ENCODE measurements at places on chromosomes 7 and 10. TPM values are rescaled to one million over a fixed set of nuclear protein-coding genes. Genes with fewer than 3 reads are reported as not detected.

The AKR1D1 gene
- not detected for total RNA-seq

GRCh38 chr7:121563177-121563576 lies 167.1 kb upstream of the FAM3C start:
- no peak for DNase-seq

The CLDN3 gene
- total RNA-seq, result not detected

DNA sequence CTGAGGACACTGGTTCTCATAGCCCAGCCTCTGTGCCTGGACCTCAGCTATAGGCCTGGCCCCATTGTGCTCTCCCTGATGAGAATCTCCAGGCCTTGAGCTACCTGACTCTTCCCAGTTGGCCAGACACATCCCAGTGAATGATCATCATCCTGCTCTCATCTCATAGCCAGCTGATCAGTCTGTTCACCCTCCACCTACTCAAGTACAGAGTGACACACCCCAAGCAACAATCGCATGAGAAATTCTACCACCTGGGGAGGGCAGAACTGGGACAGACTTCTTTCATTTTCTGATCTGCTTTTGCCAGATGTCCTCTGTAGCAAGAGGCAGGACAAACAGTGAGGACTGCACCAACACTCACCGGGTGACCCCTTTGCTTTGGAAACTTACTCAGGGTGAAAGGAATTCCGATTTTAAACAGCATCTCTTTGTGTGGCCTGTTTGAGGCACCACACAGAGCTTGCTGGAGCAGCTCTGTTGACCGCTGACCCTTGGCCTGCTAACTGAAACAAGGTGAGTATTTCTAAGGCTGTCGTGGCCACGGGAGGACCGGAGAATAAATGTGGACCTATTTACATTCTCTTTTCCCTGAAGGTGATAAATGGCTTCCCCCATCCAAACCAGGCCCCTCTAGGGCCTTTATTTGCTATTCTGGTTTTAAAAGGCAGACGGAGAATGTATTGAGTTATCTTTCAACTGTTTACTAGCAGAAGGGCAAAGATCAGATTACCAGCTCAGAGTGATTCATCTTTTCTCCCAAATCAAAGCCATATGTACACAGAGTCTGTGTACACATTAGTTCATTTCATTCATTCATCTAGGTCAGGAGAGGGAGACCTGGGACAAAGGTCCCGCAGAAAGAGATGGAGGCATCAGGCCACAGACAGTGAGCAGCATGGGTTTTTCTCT lies 181.4 kb upstream of the TNS3 start:
- no peak for DNase-seq

The PLEKHA1 gene
- total RNA-seq, result 46.2 TPM

The HTR7 gene
- total RNA-seq, result 0.16 TPM

DNA sequence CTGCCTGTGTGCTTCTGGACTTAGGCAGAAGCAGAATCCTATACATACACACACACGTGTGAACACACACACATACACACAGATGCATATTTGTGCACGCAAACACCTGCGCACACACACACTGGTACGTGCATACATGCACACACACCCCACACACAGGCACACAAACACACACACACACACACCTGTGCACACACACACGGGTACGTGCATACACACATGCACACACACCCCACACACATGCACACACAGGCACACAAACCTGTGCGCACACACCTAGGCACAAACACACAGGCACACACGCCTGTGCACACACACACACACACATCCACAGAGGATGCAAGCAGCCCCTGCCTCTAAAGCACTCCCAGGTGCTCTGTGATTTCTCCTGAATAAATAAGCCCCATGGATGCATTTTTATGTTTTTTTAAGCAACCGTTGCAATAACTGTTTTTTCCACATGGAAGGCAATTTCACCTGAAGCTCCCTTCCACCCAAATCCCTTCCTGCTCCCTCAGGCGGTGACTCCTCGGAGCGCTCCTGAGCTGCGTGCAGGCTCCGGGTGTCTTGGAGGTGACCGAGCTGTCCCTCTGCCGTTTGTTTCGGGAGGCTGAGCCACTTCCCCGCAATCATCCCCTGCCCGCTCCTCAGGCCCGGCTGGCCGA lies 41.5 kb upstream of the PDGFA start:
- no peak for DNase-seq

DNA sequence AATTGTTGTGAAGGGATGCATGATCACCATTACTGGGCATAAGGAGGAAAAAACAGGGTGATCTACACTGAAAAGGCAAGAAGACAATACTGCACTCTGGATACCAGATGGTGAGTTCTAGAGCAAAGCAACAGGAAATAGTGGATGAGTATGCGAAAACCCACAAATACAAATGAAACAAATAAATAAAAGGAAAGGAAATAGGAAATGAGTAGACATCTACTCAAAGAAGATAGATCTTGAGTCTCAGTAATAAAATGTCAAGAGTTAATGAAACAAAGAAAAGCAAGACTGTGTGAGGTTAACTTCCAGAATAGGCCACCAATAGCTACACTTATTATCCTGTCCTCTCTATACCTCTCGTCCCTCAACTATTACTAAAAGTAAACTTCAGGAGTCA lies 11.7 kb downstream of the ORC5 start:
- no peak for DNase-seq

DNA sequence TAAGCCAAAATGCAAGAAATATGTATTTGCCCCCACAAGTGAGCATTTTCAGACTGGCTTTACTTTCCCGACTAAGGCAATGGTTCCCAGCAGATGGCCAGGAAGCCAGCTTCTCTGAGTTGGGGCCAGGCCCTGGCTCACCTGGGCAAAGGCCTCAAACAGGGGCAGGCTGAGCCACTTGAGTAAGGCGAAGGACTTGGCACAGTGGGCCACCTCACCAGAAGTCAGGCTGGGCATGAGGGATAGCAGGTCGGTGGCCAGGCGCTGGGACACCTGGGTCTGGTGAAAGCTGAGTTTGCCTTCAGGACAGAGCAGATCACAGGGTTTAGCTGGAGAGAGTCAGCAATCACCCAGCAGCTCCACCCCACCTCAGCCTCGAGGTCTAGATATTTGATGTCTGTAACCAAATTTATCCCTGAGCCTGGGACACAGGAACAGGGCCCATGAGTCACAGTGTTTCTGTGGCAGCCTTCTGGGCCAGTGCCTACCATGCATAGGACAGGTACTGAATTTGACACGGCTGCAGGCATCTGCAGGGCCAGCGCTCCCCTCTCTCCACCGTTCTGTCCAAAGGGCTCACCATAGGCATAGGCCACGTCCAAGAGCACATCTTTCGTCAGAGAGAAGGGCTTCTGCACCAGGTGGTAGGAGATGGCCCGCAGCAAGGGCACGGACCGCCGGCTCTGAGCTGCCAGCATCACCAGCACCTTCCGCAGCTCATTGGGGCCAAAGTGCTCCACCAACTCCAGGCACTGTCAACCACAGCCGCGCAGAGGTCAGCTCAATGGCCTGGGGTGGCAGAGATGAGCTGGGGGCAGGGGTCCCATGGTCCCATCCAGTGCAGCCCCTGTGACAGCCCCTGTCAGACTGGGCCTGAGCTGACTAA lies 7.3 kb downstream of the TBRG4 start:
- DNase-seq, result no peak

The CDHR1 gene
- total RNA-seq, result 1.3 TPM

DNA sequence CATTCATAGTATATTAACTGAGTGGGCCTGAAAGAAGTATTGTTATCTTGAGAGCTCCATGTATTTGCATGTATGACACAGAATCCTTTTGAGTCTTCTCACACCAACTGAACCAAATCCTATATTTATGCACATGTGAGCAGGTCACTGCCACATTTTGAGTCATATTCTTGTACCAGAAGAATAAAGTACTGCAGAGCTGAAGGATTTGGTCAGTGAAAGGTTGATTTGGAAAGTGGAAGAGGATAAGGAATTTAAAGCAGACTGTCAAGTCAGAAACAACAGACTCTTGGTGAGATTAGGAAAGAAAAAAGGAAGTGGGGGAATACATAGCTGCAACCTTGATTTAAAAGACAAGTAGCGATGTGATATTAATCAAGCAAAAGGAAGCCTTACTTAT lies 121.8 kb downstream of the ARID5B start:
- no peak for DNase-seq

The CPA2 gene
- total RNA-seq, result not detected

GRCh38 chr7:116490351-116490750 lies 9.2 kb upstream of the CAV2 start:
- no peak for DNase-seq

- DNase-seq, result no peak
Observed at GRCh38 chr7:102252366-102252982, 34.2 kb upstream of the SH2B2 start.

The ADIRF gene
- 33.0 TPM for total RNA-seq

The SNX10 gene
- 1.3 TPM for total RNA-seq

DNA sequence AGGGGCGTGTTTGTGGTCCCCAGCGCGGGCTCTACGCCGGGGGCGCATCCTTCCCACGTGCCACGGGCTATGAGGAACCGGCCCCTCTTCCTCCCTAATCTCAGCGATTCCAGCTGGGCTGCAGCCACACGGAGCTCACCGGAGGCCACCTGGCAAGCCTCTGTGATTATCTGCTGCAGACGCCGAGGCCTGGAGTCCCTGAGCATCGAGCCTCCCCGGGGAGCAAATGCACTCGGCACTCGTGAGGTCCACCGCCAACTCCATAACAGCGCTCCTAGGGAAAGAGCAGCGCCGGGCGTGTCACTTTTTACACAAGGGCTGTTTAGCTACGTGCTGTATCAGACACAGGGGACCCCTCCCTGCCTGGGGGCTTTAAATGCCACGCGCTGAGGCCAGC lies 101.2 kb downstream of the DYNC2I1 start:
- no peak for DNase-seq

The PSMC2 gene
- 106 TPM for total RNA-seq

DNA sequence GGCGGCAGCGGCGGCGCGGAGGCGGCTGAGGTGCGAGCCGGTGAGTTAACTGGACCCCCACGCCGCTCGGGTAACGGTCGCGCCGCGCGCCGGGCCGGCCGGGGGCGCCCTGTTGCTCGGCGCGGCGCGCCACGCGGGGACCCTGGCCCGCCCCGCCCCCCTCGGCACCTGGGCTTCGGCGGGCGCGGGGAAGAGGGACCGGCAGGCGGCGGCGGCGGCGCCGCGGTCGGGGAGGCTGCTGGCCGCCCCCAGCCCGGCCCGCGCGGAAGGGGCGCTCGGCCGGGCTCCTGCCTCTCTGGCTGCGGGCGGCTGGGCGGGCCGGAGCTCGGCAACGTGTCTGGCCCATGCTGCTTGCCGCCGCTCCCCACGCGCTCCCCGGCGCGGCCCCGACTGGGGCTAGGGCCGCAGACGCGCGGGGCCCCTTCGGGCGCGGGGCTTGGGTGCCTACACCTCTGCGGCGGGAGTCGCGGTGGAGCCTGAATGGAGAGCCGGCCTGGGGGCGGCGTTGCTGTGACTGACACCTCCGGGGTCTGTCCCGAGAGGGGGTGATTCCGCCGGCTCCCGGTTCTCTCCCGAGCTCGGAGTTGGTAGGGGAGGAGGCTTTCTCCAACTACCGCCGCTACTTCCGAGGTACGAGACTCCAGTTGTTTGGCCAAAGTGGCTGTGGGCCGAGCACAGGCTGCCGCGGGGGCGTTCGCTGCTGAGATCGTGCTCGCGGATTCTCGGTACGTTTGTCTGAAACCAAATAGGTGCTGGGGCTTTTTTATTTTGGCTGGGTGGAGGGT lies 494 bp downstream of the PALS2 start:
- no peak for DNase-seq

GRCh38 chr7:70307544-70308106 lies 709.4 kb downstream of the AUTS2 start:
- no peak for DNase-seq

GRCh38 chr10:99364125-99364524 lies 35.0 kb downstream of the CNNM1 start:
- DNase-seq, result no peak

DNA sequence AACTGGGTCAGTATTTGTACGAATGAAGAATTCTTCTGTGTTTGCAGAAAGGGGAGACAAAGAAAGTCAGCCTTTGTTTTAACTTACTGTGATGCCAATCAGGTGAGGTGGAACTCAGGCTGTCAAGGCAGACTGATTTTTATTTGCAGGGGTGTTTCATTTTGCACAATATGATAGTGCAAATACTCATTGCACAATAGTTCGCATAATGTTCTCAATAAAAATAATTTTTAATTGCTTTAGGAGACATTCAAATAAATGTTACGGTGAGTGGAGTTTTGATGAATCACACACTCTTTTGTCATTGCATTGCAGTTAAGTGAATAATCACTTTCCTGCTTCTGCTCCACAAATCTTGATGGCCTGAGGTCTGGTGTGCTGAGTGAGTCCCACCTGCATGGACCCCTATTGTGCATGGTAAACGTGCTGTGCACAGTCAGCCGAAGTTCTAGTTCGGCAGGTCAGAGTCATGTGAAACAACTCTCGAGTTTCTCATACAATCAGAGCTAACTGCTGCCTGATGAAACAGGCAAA lies 141.3 kb upstream of the FZD8 start:
- DNase-seq, result no peak

The TMEM178B gene
- 15.2 TPM for total RNA-seq

- DNase-seq, result no peak
Observed at GRCh38 chr7:55375237-55375636, 10.1 kb downstream of the LANCL2 start.
